Karpas-422 (cell line): ENCODE measurements at places on chromosomes 16 and 17. TPM values are rescaled to one million over a fixed set of nuclear protein-coding genes. Genes with fewer than 3 reads are reported as not detected.
A peak's percentile ranks its signal among the peaks of the same experiment; 100 is the strongest.

DNA sequence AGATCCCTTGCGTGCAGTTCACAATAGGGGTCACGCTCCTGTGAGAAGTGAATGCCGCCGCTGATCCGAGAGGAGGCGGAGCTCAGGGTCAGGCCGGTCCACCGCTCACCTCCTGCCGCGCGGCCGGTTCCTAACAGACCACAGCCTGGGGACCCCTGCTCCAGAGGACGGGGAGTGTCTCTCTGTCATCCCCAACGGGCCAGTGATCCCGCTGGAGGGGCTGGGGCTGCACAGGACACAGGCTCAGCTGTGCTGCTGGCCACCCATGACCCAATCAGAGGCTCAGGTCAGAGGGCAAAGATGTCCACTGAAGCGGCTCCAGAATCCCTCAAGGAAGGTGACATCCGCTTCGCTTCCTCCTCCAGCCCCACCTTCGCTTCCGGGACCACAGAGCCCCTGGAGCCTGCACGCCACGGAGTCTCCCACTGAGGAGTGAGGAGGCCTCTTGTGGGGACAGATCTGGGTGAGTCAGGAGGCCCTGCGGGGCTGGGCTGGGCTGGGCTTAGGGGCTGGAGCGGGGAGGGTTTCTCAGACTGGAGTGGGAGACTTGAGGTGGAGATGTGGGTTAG is 115.4 kb downstream of the METRNL start:
- H3K27me3 ChIP-seq, result no peaks in the 10 kb centered on the region
- peaks cover 14% of the 10 kb centered on the region for H3K4me1 ChIP-seq
- no peak for DNase-seq
- H3K27ac ChIP-seq, result no peak overlapping the region
- H3K4me3 ChIP-seq, result no peak overlapping the region

- no peak overlapping the region for H3K4me3 ChIP-seq
- DNase-seq, result no peak
- peaks cover 6% of the 10 kb centered on the region for H3K4me1 ChIP-seq
- no peaks in the 10 kb centered on the region for H3K36me3 ChIP-seq
Observed at GRCh38 chr16:78094998-78095397, 4.5 kb upstream of the WWOX start.

GRCh38 chr17:81440511-81441244 is 45.4 kb downstream of the BAHCC1 start:
- no peaks in the 10 kb centered on the region for H3K4me1 ChIP-seq
- no peak overlapping the region for H3K27ac ChIP-seq
- peak; percentile 84 for DNase-seq
- H3K4me3 ChIP-seq, result no peak overlapping the region
- no peaks in the 10 kb centered on the region for H3K36me3 ChIP-seq
- no peaks in the 10 kb centered on the region for H3K27me3 ChIP-seq

Gene C16orf87
- total RNA-seq, result 25.3 and 37.8 TPM in 2 replicates

DNA sequence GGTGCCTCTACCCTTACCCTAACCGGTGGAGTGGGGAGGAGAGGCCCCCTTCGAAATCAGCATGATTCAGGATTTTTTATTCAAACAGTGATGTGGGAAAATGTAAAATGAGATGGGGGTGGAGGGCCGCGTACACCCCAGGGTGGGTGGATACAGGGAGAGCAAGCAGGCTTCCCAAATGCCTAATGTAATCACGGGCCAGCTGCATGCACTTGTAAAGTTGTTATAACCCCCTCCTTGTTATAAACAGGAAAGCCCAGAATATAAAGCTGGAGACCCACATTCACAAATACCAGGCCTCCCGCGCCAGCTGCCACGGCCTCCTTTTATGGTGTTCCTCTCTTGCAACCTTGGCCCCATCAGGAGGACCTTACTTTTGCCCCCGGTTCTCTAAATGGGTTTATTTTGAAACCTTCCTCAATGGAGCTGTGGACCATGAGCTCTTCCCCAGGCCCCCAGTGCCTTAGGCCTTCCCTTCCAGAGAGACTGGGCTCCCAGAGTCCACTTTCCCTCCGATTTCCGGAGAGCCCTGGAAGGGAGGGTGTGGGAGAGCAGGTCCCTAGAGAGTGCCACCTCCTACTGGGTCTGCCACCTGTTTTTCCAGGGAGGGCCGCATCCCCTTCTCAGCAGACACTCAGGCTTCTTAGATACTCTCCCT is 906 bp upstream of the FOXL1 start:
- DNase-seq, result no peak
- no peak overlapping the region for H3K4me3 ChIP-seq
- H3K27me3 ChIP-seq, result no peaks in the 10 kb centered on the region
- H3K36me3 ChIP-seq, result no peaks in the 10 kb centered on the region

DNA sequence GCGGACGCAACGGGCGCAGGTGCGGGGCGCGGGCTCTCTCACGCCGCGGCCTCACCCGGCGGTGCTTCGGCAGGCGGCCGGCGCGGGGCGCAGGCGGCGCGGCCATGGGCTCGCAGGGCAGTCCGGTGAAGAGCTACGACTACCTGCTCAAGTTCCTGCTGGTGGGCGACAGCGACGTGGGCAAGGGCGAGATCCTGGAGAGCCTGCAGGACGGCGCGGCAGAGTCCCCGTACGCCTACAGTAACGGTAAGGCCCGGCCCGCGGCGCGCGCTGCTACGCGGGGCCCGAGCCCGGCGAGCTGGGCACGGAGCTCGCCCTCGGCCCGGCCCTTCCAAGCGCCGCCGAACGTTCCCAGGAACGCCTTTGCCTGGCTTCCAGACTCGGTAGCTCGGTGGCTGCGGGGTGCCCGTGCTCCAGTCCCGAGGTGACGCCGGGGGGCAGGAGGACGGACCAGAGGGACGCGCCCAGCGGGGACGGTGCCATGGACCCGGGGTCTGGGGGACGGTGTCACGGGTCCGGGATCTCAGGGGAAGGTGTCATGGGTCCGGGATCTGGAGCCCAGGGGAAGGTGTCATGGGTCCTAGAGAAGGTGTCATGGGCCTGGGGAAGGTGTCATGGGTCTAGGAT is 435 bp downstream of the RAB40C start:
- H3K27me3 ChIP-seq, result no peaks in the 10 kb centered on the region
- H3K4me3 ChIP-seq, result peak overlapping the region; percentile 86
- no peak for DNase-seq

Gene MAF
- not detected in 2 replicates for total RNA-seq

Gene PLD6
- total RNA-seq, result 0.14 TPM in 1 of 2 replicates, not detected in the other
